Stimulated activated CD8-positive, alpha-beta memory T cell treated with anti-CD3 and anti-CD28 coated beads, Interleukin-7, amount 100 ng/mL, for 1 hour (primary cell): ENCODE measurements at places on chromosomes 1 and 21.

GRCh38 chr1:228043281-228043848 lies 36.6 kb downstream of the WNT3A start:
- DNase-seq: no peak

DNA sequence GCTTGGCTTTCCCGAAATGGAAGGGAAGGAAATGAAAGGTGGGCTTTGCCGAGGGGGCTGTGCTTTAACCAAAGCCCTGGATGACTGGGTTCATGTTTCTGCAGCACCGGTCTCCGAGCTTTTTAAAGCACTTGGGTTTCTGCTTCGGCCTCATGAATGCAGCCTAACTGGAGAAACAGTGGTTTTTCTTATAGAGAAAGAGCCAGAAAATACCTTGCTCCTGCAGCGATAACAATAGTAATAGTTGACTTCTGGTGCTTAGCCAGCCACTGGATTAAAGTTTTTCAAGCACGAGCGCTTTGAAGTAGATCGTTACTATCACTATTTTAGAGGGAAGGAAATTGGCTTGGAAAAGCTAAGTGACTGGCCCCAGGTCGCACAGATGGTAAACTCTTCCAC lies 500 bp upstream of the DOCK7 start:
- DNase-seq: no peak

GRCh38 chr1:92804721-92805201 lies 19.9 kb upstream of the EVI5 start:
- no peak for DNase-seq

DNA sequence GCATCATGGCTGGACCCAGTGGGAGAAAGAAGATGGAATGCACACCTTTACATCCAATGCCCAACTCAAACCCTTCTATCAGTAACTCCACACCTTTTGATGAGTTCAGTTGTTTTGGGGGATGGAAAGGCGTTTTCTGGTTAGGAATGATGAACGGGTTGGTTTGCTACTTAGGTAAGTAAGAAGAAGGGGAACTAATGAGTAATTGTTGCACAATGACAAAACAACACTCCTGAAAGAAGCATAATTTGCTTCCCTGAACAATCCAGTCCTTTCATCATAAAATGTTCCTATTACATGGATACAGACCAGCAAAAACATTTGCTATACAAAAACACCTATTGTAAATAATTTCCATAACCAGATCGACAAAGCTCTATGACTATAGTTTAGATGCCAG lies 35.9 kb upstream of the NFIA start:
- no peak for DNase-seq

- no peak for DNase-seq
Measured at GRCh38 chr1:112689842-112690237, 15.4 kb downstream of the MOV10 start.

DNA sequence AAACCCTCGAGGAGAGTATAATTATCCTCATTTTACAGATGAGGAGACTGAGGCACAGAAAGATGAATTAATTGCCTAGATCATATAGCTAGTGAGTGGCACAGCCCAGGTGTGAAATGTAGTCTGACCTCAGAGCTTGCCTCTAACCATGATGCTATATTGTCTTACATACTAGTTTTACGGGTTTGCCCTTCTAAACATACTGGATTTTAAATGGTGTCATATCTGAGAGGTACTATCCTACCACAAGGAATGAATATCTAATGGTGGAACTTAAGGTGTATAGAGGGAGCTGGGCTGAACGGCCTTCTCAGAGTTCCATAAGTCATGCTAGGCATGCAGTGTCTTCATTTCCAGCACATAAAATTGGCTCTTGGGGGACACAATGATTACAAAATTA lies 77.9 kb upstream of the EDEM3 start:
- no peak for DNase-seq

GRCh38 chr1:90434460-90434859 lies 282.6 kb downstream of the BARHL2 start:
- no peak for DNase-seq

DNA sequence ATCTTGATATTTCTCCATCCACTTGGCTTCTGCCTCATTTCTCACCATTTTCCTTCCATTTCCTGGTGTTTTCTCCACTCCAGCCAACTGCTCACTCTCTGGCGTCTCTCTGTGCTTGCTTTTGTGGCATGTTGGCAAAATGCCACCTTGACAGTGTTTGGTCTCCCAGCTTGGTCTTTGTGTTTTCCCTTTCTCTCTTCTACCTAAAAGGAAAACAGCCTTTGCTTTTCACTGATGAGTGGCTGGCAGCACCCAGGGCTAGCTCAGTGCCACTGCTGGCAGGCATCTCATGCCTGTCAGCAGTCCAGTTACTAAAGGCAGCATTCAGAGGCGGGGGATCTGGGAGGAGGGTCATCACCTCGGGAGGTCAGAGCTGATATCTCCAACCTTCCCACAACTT lies 55.3 kb upstream of the DSCAM start:
- DNase-seq: no peak

DNA sequence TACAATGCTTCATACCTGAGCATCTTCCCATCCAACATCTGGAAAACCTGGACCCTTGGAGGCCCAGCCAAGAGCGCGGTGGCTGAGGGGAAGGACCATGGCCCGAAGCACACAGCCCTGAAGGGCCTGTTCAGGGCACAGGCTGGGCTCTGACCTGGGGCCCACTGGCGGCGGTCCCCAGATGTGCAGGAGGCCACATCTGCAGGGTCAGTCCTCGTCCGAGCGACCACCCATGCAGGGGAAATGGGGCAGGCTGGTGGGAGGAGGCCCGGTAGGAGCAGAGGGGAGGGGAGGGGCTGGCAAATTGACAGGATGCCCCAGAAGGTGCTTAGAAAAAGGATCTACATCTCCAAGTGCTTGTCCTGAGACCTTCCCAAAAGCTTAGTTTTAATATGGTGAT lies 59.9 kb downstream of the DISP3 start:
- no peak for DNase-seq

DNA sequence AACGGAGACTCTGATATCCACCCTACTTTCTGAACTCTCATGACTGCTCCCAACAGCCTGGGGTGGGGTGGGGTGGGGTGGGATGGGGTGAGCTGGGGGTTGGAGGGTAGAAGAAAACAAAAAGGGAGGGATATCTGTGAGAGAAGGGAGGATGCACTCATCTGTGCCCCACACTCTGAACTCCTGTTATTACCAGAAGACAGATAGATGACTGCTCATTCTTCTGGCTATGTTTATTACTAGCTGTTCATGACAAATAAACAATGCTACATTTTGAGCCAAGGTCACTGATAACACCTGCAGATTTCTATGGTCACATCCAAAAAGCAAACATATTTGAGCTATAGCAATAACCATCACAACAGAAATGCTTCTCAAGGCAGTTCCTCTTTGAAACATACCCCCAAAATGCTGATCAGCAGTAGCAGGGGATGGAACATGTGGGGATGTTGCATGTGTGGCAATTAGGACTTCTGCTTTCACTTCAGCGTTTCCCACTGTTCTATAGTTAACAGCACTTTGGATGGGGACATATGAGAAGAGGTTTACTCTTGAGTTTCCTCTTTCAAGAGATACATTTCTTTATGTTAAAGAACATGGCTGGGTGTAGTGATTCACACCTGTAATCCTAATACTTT lies 43.3 kb downstream of the GPR3 start:
- DNase-seq: no peak
